Skin of body (tissue), 3 donors: ENCODE measurements at places on chromosomes 5 and 9.

- no peak for DNase-seq
These were observed 146.6 kb downstream of the MAN2A1 start for GRCh38 chr5:109836280-109836679.

DNA sequence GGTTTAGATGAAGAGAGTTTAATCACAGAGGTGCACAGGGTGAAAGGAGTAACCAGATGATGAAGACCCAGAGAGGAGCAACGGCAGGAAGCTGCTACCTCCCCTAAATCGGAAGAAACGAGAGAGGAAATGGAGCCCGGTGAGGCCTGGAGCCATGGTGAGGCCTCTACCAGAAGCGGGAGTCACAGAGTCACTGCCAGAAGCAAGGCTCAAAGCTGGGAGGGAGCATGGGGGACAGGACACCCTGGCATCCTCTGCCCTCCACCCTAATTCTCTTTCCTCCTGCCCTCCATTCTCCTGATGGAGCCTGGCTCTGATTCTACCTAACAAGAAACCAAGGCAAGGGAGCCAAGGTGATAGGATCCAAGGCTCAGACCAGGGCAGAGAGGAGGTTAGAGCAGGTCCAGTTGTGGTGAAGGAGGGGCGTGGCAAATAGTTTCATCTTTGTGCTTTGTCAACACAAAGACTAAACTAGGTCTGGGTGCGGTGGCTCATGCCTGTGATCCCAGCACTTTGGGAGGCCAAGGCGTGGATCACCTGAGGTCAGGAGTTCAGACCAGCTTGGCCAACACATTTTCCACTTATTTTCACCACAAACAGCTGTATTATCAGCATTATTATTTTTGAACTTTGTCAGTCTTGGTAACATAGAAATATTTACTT, 134.4 kb upstream of the RAI14 start:
- DNase-seq: no peak

- no peak for DNase-seq
These were observed 45.9 kb upstream of the RPL26L1 start for GRCh38 chr5:172913117-172913850.

GRCh38 chr9:131639769-131640437, 94.6 kb downstream of the PRRT1B start:
- DNase-seq: no peak
